ENCODE measurements at places on chromosomes 12 and 14.
A peak's percentile ranks its signal among the peaks of the same experiment; 100 is the strongest.

DNA sequence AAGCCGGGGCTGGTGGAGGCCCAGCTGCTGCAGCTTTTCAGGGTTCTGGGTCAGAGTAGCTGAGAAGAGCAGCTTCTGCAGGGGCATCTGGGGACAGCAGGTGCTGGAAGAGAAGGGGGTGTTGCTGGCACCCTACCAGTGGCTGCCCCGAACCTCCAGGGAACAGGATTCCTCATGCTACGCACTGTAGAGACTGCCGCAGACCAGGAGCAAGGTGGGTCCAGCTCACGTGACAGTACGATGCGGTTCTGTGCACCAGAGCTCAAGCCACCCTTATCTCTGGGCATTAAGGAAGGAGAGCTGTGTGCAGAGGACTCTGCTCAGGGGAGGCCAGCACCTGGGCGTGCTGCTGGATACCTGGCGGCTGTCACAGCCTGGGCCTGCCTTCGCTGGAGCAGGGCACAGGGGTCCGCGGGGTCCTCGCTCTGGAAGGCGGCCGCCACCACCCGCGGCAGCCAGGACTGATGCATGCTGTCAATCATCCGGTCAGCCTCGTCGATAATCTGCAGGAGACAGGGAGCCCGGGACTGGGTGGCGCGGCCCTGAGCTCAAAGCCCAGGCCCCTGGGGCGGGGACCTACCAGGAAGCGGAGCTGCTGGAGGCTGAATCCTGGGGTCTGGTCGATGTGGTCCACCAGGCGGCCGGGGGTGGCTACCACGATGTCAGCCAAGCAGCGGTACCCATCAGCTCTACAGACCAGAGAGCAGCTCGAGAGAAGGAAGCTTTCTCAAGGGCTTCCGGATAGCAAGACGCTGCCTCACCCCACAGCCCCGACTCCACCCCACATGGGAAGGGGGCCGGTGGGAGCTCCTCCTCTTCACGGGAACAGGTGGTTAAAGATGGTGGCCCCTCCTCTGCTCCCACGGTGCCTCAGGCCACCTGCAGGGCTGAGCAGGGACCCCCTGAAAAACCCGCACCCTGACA is 2.9 kb downstream of the DDX51 start:
- DNase-seq = no peak

DNA sequence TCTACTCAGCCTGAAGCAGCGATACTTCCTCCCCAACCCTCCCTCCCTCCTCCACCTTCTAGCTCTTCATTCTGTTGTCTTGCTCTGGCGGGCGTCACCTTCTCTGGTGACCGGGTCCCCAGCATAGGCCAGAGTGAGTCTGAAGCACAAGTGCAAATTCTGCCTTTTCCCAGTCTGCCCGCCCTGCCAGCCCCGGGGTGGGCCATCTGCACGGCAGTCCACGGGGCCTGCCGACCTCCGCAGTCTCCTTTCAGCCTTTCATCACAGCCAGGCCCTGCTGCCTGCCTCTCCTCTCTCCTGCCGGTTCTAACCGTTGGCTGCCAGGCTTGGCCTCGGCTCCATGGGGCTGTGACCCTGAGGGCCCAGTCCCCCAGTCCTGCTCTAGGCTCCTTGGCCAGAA is 58.7 kb downstream of the TESC start:
- no peak for DNase-seq

- no peak for DNase-seq
These were observed 341.7 kb downstream of the DPF3 start for GRCh38 chr14:72552236-72552635.

DNA sequence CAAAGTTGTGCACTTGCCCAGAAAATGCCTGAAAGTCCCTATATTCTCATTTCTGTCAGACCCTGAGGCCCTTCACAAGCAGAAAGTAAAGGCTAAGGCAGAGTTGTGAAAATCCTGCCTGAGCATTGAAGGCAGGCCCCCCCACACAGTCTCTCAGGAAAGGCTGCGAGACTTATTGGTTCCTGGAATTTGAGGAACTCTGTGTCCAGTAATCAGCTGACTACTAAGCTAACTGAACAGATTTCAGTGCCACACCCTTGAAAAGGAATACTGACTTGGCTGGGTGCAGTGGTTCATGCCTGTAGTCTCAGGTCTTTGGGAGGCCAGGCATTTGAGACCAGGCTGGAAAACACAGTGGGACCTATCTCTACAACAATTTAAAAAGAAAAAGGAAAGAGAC is 21.1 kb upstream of the PPP2R5E start:
- no peak for DNase-seq

DNA sequence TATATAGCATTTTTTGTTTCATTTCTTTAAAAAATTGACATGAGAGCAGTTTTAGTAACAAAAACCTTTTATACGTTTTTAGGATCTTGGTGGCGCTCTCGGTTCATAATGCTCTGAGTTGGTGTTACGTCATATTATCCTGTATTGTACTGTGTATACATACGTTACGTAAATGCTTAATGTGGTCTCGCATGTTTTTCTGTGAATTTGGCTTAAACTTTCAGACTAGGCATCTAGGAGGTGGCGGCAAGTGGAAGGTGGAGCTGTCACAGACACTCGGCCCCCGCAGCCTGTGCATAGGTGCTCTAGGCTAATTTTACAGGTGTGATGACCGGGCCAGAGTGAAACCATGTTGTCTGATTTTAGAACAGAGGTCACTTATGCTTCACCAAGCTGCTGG is 60.0 kb downstream of the PPP2R5C start:
- no peak for DNase-seq

DNA sequence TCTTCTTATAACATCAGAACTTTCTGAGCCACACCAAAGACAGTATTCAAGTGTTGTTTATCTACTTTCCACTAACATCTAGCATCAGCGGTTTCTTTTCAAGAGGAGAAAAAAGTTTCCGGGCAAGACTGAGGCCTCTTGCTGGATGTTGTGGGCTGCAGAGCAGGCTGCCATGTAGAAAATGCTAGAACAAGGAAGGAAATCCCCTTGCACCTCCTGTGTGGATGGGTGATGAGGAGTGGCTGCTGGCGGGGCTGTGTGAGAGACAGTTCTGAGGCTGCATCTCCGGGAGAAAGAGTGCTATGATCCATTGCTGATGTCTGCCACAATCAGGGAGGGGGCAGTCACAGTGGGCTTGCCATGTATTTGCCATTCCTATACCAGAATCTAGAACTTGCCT is 37.8 kb upstream of the PPP1CC start:
- DNase-seq = no peak

- no peak for DNase-seq
These were observed 239.1 kb downstream of the VRK1 start for GRCh38 chr14:97036086-97036852.

DNA sequence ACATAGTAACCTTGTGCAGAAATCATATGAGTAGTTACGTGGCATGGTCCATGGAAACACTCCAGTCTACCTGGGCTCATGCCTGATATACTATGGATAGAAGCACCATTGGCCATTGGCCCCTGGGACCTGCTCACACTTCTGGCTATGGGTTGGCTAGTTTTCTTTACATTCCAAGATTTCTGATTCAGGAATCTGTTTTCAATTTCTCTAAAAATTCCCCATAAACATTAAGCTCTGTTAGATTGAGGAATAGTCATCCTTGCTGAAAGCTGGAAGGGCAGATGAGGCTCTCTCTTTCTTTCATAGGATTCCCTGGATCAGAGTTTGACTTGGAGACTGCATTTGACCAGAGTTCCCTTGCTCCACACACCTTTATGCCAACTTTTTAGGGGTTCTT is 37.3 kb upstream of the RAP1B start:
- DNase-seq = no peak

DNA sequence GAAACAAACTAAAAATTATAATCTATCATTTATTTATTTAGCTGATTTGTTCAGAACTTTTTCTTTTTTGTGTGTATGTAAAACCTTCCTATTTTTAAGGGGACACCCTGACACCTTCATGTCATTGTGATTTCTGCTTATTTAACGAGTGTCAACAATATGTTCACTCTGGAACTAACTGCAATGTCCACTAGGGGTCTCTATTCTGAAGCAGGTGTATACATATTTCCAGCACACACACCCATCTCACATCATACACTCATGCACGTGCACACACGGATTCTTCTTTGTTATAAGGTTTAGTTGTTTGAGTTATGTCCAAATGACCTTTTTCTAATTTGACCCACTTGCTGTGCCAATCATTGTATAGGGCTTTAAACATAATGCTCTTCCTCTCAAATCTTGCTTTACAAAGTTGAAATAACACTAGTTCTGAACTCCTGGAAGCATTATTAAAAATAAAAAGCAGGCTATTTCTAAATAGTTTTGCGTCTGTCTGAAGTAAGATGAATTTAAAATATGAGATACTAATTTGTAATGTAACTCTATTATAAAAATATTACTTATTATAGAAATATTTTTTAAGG is 15.5 kb downstream of the E2F7 start:
- DNase-seq = peak; percentile 82

GRCh38 chr12:3230758-3231375 is 153.7 kb downstream of the TSPAN9 start:
- no peak for DNase-seq

GRCh38 chr14:34457186-34457585 is 4.9 kb downstream of the SPTSSA start:
- no peak for DNase-seq
